ENCODE measurements at places on chromosomes 3 and 15.

DNA sequence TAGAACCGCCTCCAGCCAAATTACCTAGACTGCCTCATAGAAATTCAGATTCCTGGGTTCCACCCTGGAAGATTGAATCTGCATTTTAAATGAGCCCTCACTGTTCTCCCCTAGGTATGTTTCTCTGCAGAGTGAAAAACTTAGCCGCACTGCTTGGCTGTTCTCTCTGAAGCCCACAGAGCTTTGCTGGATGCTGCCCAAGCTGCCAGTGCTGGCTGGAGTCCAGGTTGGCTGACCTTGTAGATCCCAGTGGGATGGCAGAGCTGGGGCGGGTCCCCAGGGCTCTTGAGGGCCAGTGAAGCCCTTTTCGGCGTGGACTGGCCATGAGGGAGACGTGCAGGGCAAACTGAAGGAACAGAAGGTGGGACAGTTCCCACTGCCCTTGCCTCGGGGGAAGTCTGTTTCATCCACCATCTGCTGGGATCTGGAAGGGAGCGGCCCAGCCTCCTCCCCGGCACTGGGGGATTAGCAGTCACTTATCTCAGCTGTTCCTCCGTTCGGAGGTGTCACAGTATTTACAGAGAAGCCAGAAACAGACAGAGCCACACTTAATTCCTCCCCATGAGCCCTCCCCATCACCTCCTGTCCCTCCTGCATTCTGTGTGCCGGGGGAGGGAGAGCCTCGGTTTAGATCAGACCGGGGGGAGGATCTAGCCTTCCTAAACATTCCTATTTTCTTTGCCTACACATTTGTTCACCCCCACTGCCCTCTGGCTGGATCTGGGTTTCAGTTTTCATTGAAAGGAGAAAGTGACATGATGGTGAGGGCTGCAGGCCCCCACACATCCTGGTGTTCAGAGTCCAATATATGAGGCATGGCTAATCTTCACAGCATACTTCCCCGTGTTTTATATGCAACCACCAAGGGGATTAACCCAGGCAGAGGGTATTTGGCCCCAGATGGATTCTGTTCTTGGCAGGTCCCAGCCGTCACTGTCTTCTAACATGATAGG, 4.1 kb upstream of the ACTC1 start:
- DNase-seq, result no peak

GRCh38 chr15:32663671-32664070, 22.2 kb downstream of the SCG5 start:
- DNase-seq, result no peak

GRCh38 chr15:59492389-59493377, 54.7 kb downstream of the FAM81A start:
- DNase-seq, result no peak

DNA sequence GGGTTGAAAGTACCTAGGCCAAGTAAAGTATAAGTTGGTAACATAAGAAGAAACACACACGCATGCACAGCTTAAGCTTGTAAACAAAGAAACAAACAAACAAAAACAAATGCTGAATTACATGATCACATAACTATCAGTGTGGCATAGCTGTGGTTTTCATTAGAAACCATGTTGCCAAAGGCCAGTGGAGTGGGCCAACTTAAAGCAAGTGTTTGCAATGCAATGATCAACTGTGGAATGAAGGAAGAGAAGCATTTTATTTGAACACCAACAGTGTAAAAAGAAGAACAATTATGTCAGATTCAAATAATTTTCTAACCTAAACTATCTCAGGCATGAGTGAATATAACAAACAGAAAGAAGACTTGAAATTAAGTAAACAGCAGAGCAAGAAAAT, 199.4 kb upstream of the STRIT1 start:
- DNase-seq, result no peak

DNA sequence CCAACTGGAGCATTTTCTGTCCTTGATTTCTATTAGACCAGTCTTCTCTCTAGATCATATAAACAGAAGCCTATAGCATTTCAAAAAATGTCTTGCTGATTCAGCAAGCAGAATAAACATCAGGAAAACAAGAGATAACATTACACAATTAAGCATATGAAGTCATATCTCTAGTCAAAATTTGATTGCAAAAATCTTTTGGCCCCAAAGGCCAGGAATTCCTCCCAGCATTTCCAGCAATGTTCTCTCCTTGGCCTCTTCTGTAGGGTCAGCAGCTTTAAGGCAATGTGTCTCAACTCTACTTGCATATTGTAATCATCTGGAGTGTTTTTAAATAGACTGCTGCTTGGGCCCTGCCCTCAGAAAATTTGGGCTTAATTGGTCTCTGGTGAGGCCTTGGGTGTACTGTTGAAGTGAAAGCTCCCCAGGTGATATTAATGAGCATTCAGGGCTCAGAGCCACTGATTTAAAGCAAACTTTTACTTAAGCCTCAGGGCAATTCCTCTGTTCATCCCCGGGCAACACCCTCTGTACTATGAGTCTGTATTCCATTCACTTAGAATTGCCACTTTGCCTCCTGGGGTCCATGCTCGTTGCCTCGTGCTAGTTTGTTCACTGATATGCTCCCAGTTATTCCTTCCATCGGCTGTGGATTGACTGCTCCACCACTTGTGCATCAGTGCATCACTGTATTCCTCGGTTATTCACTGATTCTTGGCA, 1072.6 kb downstream of the ROBO2 start:
- DNase-seq, result no peak

DNA sequence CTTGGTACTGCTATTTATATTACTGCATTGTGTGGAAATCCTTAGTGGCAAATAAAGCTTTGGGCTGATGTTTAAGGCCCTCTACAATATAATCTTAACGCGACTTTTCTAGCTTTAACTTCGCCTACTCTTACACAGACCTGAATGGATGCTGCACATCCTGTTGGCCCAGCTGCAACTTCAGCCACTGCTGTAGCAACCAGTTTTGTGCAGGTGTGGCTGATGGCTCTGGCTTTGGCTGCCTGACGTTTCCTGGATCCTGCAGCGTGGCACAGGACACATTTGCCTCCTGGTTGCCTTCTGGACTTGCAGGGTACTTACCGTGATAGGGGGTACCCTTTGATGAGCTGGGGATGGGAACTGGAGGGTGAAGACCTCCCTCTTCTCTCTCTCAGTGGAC, 20.2 kb upstream of the ERICH6 start:
- no peak for DNase-seq

Measured in stimulated activated CD8-positive, alpha-beta memory T cell treated with anti-CD3 and anti-CD28 coated beads, Interleukin-4, amount 100 ng/mL, for 4 hours (primary cell).